Stimulated activated CD8-positive, alpha-beta memory T cell treated with anti-CD3 and anti-CD28 coated beads, Interleukin-7, amount 100 ng/mL, for 24 hours (primary cell): ENCODE measurements at places on chromosomes 5 and 9.

DNA sequence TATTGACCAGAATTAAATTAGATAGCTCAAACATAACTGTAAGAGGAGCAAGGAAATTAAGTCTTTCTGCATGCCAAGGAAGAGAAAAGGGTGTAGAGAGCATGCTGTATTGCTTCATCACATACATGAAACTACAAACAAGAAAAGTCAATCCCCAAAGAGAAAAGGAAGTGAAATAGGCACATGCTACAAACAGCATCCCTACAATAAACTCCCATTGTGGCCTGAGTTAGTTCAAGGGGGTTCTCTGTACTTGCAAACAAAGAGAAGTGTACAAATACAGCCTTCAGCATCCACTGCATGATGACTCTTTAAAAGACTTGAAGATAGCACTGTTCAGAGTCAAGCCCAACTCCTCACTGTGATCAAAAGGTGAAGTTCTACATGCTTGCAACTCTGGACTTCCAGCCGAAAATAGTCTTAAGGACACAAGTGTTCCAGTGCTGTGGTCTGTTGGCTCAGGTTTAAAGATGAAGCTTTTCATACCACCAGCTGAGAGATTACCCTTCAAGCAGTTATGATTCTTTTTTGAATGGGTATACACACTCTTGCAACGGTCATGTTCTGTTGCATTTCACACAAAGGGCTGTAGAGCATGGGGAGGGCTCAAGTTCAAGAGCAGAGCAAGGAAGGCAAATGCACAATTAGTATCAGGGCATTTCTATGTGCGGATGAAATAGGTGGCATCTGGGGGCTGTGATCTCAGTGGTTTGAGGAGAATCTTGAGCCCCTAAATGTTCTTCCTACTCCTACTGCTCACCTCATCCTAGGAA is 534.5 kb downstream of the EBF1 start:
- DNase-seq, result no peak

DNA sequence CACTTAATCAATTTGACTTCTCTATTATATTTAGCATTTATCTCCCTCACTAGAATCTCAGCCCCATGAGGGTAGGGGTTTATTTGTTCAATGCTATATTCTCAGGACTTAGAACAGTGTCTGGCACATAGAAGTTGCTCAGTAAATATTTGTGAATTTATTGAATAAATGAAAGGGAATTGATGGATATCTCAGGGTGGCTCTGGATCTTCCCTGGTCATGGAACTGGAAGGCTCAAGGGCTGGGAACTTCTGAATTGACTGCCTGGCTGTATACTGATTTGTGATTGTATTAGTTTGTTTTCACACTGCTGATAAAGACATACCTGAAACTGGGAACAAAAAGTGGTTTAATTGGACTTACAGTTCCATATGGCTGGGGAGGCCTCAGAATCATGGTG is 57.2 kb downstream of the KIF4B start:
- DNase-seq, result no peak

GRCh38 chr5:81310402-81311063 is 9.1 kb downstream of the ZCCHC9 start:
- no peak for DNase-seq

GRCh38 chr9:89522261-89522958 is 24.5 kb upstream of the SEMA4D start:
- DNase-seq, result no peak

DNA sequence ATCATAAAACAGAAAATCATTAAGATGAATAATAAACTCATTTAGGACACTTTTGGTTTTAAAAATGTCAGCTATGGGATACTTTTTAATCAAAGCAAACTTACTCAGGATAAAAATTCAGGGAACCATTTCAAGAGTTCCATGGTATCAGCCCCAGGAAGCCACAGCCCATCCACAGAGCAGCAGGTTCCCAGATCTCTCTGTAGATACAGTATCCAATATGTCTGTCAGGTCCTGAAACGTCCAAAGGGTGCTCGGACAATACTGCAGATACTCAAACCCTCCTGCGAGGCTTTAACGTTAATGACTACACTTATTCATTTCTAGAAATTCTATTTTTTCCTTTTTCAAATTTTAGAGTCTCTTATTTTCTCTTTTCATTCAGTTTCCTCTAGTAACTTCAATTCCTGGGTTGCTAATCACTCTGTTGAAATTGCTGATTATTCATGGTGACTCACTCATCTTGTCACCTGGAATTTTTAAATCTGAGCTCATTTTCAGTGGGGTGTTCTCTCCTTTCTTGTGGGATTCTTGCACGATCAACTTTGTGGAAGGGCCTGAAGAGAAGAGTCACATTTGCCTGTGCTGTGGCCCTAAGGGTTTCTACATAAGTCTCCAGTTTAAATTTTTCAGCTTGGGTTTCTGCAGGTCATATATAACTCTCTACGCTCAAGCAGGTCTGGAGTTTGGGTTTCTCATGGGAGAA is 435.8 kb downstream of the CTNND2 start:
- no peak for DNase-seq
